ENCODE measurements at places on chromosomes 16 and 17.

GRCh38 chr17:55344514-55344997 is 77.1 kb downstream of the MMD start:
- DNase-seq: no peak

- DNase-seq: no peak
Measured at GRCh38 chr17:79842136-79842655, 3.0 kb upstream of the CBX4 start.

- DNase-seq: no peak
Measured at GRCh38 chr16:47750371-47750770, 289.2 kb downstream of the PHKB start.

DNA sequence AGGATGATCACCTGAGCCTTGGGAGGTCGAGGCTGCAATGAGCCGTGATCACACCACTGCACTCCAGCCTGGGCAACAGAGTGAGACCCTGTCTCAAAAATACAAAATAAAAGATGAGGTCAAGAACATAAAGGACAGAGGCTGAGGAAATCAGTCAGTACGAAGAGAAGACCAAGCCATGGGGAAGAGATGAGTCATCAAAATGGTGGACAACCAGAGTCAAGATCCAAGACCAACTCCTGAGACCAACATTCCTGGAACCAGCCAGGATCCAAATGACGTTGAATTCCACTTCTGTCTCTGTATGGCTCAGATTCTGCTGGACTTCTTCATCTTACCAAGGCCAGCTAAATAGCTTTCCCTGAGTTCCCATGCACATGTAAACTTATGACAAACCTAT is 44.8 kb upstream of the NOG start:
- DNase-seq: no peak

- no peak for DNase-seq
Measured at GRCh38 chr17:66527335-66527734, 224.9 kb downstream of the PRKCA start.

DNA sequence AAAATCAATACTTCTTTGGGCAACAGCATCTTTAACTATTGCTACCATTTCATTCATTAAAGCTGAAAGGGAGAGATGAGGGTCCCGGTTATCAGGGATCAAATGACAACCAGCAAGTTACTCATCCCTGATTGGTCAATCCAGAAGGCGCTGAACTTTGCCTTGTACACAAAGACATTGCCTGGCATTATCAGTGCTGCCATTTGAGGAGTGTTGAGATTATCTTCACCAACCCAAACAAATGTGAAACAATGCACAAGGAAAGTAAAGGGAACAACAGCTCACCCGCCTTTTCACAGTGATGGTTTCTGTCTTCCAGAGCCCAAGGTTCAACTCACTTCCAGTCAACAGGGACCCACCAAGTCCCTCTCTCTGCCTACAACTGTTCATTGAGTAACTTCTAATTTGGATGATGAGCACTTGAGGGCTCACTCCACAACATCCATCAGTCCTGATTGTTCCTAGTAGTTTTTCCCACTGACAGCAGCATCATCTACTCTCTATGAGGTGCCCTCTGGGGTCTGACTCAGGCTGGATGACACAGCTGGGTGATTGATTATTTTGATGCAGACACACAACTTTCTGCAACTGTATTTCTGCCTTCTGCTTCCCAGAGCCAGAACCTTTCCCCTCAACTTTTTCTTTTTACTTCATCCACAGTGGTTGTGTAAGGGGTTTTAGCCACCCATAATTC is 32.0 kb downstream of the LYRM9 start:
- no peak for DNase-seq

All from NT2/D1 (cell line).